Stimulated activated naive CD4-positive, alpha-beta T cell treated with Interleukin-2 at 50 U/mL for 16 hours (primary cell): ENCODE measurements at places on chromosomes 7 and 10.

DNA sequence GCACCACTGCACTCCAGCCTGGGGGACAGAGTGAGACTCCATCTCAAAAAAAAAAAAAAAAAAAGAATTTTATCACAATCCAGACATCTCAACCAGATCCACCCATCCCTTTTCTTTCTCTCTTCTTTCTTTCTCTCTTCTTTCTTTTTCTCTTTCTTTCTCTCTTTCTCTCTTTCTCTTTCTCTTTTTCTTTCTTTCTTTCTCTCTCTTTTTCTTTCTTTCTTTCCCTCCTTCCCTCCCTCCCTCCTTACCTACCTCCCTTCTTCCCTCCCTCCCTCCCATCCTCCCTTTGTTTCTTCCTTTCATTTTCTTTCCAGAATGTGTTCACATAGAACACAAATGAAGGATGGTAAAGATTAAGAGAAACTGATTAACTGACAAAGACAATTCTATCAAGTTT is 18.1 kb upstream of the HOXA13 start:
- no peak for DNase-seq

GRCh38 chr7:159192725-159193453 is 48.2 kb upstream of the VIPR2 start:
- no peak for DNase-seq

GRCh38 chr10:11179516-11180105 is 161.9 kb downstream of the CELF2 start:
- no peak for DNase-seq

DNA sequence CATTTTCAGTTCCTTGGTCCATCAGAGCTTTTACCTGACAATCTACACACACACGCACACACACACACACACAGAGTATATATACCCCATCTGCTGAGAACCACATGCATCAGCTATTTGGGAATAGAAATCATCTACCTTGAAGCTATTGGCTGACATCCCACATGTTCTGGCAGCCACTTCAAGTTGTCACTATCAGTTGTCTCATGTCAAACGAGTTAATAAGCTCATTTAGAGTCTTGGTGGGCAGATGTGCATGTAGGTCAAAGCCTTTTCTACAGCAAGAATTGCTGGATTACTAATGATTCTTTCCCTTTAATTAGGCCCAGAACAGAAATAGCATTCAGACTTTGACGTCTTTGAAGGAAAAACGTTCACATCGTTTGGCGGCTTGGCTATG is 36.8 kb downstream of the COL28A1 start:
- DNase-seq = no peak

DNA sequence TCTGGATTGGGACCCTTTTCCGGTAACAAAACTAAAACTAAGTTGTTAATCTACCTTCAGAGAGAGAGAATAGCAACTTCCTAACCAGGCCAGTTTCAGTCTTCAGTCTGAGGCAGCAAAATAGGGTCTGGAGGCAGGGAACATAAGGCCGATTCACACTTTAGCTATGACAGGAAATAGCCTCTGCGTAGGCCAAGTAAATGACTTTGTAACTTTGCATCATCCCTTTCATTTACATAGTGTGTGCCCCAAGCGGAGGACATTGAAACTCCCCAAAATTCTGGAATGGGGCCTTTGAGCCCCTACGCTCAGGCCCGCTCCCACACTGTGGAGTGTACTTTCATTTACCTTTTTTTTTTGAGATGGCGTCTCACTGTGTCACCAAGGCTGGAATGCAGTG is 1.7 kb upstream of the UPP1 start:
- no peak for DNase-seq

GRCh38 chr10:118670472-118671124 is 75.2 kb upstream of the PRLHR start:
- DNase-seq = no peak

GRCh38 chr10:48474765-48475365 is 130.0 kb downstream of the ARHGAP22 start:
- DNase-seq = no peak

DNA sequence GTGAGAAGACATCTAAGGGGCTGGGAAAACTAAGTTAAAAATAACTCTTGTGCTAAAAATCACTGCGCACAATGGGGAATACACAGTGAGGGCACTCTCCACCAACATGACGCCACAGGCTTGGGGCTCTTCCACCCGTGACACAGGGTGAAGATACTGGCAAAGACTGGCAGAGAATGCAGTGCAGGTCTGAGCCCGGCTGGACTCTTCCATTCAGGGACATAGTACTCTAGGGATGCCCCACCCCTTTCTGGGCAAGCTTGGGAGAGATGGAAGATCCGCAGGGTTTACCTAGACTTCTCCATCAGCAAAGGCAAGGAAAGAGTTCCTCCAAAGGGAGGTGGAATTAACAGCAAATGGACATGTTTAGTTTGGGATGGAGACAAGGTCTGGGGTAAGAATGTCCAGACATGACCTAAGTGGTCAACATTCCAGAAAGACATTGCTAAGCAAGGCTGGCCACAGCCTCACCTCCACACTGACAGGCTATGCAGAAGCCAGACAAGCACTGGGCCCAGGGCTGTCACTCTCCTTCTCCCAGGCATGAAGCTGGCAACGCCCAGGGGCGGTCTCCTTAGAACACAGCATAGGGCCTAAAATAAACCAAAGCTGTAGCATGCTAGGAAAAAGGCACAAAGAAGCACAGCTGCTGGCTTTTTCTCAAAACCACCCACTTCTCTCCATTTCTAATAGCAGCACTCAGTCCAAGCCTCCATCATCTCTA is 28.1 kb downstream of the XPNPEP1 start:
- DNase-seq = no peak

DNA sequence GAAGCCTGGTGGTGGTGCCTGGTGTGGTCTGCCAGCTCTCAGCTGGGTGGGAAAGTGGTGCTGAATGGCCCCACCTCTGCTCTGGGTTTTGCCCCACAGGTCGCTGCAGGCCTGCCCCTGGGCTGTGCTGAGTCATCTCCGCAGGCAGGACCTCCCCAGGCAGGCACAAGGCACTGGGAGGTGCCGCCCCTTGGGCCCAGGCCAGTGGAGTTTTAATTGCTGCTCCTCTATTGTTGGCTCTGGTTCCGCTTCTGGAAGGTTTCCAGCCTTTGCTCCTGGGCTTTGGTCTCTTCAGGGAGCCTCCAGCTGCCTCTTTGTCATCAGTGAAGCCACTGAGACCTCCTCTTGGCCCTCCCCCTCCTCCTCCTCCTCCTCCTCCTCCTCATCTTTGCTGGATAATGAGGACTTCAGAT is 180.3 kb upstream of the GRB10 start:
- DNase-seq = no peak

- DNase-seq = no peak
Measured at GRCh38 chr7:137399827-137400823, 56.6 kb upstream of the PTN start.

GRCh38 chr7:133478591-133479135 is 225.8 kb downstream of the EXOC4 start:
- no peak for DNase-seq

- DNase-seq = no peak
Measured at GRCh38 chr10:122341141-122341810, 33.2 kb upstream of the PLEKHA1 start.

- DNase-seq = no peak
Measured at GRCh38 chr10:101817337-101818118, 716 bp downstream of the OGA start.

- DNase-seq = peak; percentile 50
Measured at GRCh38 chr7:74569501-74570075, 87.9 kb upstream of the GTF2I start.

GRCh38 chr7:46710927-46711326 is 789.9 kb upstream of the IGFBP3 start:
- no peak for DNase-seq

GRCh38 chr7:44045226-44046014 is 918 bp downstream of the DBNL start:
- DNase-seq = no peak

DNA sequence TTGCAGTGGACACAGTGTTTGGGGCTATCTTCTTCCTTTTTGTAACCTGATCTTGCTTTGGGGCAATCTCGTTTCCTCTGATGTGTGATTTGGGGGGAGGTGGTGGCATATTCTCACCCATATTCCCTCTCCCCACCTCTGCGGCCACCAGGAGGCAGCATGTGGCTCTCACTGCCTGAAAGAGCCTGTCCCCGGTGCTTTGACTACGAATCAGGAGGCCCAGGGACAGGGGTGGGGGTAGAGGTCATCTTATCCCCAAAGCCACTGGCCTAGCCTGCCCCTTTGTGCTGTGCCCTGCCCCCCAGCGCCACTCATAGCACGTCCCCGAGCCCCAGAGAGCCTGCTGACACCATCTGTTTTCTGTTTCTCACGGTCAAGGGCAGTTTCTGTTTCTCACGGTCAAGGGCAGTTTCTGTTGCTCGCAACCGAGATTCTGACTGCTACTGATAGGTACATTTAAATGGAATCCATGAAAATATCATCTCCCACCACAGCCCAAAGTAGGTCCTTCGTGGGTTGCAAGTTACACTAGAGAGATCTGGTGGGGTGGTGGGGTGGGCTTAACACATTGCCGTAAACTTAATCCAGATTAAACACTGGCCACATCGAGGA is 28.2 kb downstream of the PHYH start:
- peak; percentile 20 for DNase-seq

DNA sequence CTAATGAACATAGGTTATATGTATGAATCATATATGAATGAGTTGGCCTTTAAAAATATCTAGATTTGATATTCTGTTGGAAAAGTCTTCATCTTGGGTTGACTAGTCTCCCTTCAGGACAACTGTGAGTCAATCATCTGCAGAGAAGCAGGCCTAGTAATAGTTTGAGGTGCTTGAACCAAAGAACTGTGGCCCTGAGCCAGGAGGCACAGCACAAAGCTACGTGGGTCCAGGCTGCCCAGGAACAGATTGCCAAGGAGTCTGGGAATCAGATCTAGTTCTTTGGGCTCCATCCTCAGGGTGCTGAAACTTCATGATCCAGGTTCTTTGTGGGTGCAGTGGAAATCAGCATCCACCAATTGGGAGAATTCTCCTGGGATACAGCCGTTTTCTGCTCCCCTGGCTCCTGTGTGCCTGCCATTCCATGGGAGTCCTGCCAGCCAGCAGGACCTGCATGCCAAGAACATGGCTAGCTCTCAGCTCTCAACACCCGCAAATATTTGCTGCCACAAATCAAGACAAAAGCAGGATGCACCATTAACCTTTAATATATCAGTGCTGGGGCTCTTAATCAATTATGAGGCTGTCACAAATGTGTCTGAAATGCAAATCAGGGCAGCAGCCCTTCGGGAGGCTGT is 709.0 kb downstream of the GRID1 start:
- DNase-seq = no peak

- no peak for DNase-seq
Measured at GRCh38 chr10:80900661-80901060, 363.0 kb downstream of the SH2D4B start.

DNA sequence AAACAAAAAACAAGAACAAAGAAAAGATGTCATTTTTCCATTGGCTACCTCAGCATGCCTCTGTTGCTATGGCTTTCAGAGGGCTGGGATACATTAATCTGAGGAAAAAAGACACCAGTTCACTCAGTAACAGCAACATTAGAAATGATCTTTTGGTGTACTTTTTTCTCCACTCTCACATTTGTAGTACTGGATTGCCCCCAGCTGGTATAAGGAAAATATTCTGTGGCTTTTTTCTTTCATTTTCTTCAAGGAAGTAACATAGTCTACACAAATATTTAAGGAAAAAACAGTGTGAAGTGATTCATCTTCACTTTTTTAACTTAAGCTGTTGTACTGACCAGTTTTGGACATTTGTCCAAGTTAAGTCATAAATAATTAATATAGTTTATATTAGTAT is 482.3 kb downstream of the SORCS1 start:
- no peak for DNase-seq

DNA sequence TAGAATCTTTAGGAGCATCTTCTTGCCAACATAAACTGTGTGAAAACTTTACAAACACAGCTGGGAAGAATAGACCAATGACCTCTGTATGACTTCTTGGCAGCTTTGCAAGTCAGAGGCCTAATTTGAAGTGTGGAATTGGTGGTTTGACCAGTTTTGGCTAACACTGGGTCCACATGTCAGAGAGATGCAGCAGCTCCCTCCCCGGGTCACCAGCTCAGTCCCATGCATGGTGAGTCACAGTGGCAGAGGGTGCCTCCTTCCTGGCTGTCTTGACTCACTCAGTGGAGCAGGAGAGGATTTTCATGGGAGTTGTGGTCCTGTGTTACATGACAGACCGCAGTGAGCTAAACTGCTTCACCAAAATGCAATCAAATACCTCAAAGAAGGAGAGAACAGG is 8.2 kb upstream of the STARD3NL start:
- DNase-seq = no peak

- DNase-seq = no peak
Measured at GRCh38 chr7:117827862-117828261, 45.4 kb downstream of the CTTNBP2 start.
